ENCODE measurements at places on chromosomes 7 and 10. TPM values are rescaled to one million over a fixed set of nuclear protein-coding genes. Genes with fewer than 3 reads are reported as not detected.

SLIT1 gene
- 0.03 TPM for total RNA-seq

TMEM178B gene
- 15.9 TPM for total RNA-seq

GARIN1A gene
- total RNA-seq = not detected

RASA4B gene
- total RNA-seq = 2.2 TPM

ACTR3C gene
- 23.0 TPM for total RNA-seq

STEAP1B gene
- not detected for total RNA-seq

TMEM270 gene
- total RNA-seq = not detected

ECHDC3 gene
- total RNA-seq = 36.8 TPM

PCLO gene
- total RNA-seq = 2.0 TPM

PNLIPRP3 gene
- total RNA-seq = not detected

CDHR1 gene
- total RNA-seq = not detected

TAS2R41 gene
- not detected for total RNA-seq

VWDE gene
- 4.1 TPM for total RNA-seq

LRRC17 gene
- not detected for total RNA-seq

OPN4 gene
- total RNA-seq = 0.17 TPM

CAV2 gene
- 199 TPM for total RNA-seq

HTR5A gene
- total RNA-seq = not detected

MARVELD1 gene
- total RNA-seq = 58.1 TPM

ZNF365 gene
- total RNA-seq = 10.1 TPM

NXPH1 gene
- total RNA-seq = 0.14 TPM

DPYSL4 gene
- total RNA-seq = not detected

MKX gene
- not detected for total RNA-seq

Data from Caki2 (cell line).